ENCODE measurements at places on chromosomes 4 and X.

DNA sequence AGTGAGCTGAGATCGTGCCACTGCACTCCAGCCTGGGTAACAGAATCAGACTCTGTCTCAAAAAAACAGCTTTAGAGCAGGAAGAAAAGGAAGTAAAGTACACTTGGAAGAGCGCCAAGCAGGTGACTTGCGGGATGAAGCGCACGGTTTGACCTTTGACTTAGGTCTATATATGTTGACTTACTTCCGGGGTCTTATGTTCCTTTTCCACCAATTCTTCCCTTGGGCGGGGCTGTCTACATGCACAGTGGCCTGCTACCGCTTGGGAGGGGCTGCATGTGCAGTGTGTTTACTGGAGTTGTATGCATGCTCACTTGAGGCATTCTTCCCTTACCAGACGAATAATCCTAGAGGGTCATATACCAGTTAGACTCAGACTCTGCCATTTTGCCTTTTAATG lies 108.6 kb downstream of the APOOL start:
- DNase-seq, result no peak

- no peak for DNase-seq
Measured at GRCh38 chr4:102061133-102061532, 270.6 kb downstream of the BANK1 start.

DNA sequence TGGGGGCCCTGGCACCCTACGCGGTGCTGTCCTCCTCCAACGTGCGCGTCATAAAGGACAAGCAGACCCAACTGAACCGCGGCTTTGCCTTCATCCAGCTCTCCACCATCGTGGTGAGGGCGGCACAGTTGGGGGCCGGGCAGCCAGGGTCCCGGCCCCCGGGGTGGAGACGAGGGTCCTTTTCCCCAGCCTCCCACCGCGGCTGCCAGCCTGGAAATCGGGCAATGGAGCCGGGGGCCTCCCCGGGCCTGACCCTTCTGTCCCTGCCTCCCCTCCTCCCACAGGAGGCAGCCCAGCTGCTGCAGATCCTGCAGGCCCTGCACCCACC lies 13.7 kb upstream of the UBA1 start:
- DNase-seq, result no peak

GRCh38 chr4:145921231-145921630 lies 17.4 kb downstream of the ZNF827 start:
- DNase-seq, result no peak

- no peak for DNase-seq
Measured at GRCh38 chr4:67531379-67531962, 13.8 kb downstream of the CENPC start.

DNA sequence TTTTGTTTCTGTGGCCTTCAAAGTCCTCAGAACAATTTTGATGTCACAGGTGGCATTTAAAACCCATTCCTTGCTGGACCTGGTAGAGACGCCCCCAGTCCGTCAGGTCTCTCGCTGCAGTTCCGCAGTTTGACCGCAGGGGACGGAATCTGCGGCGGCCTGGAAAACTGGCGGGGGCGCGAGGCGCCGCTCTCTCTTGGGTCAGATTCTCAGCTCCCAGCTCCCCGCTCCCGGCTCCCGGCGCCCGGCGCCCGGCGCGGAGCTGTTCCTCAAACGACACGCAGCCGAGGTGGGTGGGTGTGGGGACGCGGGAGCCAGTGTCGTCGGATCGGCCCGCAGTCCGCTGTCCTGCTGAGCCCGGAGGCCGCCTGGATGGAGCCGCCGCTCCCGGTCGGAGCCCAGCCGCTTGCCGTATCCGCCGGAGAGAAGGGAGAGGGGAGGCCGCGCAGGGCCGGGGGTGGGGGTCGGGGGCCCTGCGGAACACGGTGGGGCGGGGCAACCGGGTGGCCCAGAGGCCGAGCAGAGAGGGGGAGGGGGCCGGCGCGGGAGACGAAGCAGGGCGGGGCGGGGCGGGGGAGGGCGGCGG lies at the start of gene OCRL:
Gene OCRL (plus strand): TSS at position 192 of the 586 bp plus-strand sequence. CDS start 181 bp downstream, at position 373.
- DNase-seq, result peak; percentile 55

GRCh38 chr4:146329050-146329716 lies 114.8 kb downstream of the REELD1 start:
- no peak for DNase-seq

DNA sequence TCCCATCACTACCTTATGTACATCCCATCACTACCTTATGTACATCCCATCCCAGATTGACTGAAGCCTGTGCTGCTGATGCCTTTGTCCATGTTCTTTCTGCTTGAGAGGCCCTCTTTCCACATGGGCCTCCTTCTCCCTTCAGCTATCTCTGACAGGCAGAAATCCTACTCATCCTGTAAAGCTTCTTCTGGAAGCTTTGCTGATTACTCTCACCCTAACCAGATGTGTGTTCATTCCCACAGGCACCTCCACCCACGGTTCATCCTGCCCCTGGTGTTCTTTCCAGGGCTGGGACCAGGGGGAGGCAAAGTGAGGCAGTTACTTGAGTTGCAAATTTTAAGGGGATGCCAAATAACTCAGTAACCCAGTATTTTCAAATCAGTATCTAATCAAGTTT lies 22.5 kb upstream of the FBXW7 start:
- DNase-seq, result no peak

- DNase-seq, result no peak
Measured at GRCh38 chr4:175988511-175988910, 77.1 kb upstream of the WDR17 start.

DNA sequence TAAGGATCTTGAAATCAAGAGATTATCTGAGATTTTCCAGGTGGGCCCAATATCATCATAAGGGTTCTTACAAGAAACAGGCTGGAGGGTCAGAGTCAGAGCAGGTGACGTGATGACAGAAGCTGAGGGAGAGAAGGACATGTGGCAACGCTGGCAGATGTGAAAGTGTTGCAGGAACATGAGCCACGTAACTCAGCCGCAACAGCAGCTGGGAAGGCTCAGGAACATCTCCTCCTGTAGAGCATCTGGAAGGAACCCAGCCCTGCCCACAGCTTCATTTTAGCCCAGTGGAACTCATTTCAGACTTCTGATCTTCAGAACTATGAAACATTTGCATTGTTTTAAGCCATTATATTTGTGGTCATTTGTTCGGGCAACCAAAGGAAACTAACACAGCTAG lies 156.3 kb upstream of the VEGFC start:
- DNase-seq, result no peak

GRCh38 chr4:153495480-153496193 lies 29.5 kb downstream of the TMEM131L start:
- no peak for DNase-seq

DNA sequence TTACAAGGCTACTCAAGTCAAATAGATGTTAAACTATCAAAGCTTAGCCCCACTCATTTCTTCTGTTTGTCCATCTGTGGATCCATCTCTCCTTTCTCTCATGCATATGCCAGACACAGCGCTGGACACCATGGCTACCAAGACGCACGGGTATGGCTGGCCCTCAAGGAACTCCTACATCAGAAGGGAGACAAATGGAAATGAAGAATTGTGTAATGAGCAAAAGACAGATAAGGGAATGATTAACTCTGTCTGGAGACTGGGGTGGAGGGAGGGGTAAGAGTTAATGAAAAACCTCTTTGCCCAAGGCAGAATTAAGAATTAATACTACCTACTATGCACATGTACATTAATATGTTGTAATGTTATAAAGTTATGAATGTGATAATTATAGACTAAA lies 88.1 kb downstream of the MGST2 start:
- DNase-seq, result no peak

DNA sequence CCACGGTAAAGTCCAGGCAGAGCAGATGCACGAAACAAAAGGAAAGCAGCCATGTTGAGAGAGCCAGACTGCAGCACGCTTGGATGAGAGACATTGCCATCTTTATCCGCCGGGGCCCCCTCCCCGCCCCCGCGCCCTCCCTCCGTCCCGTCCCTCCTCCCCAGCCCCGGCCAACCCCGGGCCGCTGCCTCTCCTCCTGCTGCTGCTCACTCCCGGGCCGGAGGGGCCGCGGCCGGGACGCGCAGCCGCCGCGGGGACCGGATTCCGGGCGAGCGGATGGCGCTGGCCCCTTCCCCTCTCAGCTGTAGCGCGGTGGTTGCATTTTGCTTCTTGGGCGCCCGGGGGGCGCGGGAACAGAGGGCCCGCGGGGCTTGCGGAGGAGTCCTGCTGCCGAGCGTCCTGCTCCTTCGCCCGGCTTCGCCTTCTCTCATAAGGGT lies 542 bp downstream of the RNF150 start:
- peak; percentile 51 for DNase-seq

- no peak for DNase-seq
Measured at GRCh38 chrX:33330798-33331197, 119.4 kb upstream of the DMD start.

DNA sequence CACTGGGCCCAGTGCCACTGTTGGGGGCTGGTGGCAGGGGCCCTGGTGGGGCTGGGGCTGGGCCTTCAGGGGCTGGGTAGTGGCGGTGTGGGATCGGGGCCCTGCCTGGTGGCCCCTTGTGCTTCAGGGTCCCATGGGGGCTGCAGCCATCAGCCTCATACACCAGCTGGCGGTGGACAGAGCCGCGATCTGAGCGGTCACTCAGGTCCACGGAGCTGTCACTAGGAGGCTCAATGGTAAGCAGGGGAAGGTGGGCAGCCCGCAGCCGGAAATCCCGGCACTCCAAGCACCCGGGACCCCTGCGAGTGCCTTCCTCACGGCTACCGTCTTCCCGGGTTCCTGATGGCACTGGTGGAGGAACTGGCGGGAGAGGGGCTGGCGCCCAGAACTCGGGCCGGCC lies 25.5 kb upstream of the KDM5C start:
- no peak for DNase-seq

GRCh38 chr4:108775921-108776320 lies 13.1 kb upstream of the ETNPPL start:
- DNase-seq, result no peak

DNA sequence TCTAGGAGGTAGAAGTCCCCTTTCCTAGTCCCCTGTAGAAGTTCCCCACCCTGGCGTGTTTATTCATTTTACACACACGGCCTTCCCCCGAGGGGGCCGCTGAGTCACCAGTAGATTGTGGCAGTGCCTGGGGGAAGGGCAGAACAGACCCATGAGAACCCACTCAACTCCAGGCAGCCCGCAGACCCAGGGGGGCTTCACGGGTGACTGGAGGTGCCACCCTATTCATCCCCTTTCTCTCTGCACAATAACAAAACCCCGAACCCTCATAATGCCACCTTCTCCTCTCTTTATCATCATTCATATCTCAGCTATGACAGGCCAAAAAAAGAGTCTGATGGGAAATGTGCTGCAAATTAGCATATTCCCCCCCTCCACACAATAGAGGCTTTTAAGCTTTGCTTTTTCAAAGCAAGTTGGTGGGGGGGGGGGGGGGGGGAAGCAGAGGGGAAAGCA lies 20.4 kb upstream of the GPM6B start:
- no peak for DNase-seq

- no peak for DNase-seq
Measured at GRCh38 chr4:53055274-53055673, 193.2 kb downstream of the RASL11B start.

- DNase-seq, result no peak
Measured at GRCh38 chrX:18674417-18674787, 2.5 kb upstream of the RS1 start.

DNA sequence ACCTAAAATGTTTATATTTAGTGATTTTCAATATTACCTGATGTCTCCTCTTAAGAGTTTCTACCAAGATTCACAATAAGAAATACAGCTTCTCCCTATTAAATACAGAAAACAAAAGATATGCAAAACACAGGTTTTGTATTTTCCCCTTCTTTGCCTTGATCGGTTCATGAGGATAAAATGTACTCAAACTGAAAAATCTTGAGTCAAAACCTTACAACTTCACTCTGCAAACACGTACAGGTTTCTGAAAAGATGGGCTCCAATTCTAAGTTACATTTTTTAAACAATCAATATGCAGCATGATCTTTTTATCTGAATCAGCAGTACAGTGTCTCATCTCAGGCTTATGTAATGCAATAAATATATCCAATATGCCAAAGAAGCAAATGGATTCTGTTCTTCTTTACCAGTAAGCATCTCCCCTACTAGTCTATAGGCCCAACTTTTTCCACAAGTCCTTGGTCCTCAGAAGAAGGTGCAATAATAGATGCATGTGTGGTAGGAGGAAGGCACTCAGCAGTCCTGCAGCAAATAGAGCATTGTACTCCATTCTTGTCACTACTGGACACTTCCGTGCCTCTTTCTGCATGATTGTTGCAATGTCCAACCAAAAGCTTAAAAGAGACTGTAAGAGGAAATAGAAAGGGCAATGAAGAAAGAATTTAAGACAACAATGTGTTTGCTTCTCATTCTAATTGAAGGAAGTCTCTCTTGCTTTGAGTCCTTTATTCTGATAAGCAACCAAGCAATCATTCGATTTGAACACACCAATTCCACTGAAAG lies 3.2 kb downstream of the MAPK10 start:
- no peak for DNase-seq

- no peak for DNase-seq
Measured at GRCh38 chr4:25638221-25638601, 17.4 kb upstream of the SLC34A2 start.

GRCh38 chrX:16822723-16823122 lies 36.5 kb downstream of the TXLNG start:
- DNase-seq, result no peak

- DNase-seq, result no peak
Measured at GRCh38 chr4:116515959-116516358, 569.4 kb downstream of the TRAM1L1 start.

DNA sequence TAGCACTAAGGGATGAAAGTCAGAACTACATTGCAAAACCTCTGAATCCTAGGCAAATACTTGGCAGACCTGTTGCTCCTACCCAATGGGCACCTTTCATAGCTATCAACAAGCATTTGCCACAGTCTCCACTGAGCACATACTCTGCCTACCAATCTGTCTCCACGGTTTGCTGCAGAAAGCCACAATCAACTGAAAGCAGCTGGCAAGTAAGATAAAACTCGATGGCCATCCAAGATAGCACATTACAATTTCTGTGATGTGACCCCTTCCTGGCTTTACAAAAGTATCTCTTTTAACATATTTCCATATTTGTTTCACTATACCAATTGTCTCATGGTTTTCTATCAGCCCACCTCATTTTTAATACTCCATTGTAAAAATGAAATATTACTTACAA lies 1060.5 kb upstream of the INTU start:
- no peak for DNase-seq

DNA sequence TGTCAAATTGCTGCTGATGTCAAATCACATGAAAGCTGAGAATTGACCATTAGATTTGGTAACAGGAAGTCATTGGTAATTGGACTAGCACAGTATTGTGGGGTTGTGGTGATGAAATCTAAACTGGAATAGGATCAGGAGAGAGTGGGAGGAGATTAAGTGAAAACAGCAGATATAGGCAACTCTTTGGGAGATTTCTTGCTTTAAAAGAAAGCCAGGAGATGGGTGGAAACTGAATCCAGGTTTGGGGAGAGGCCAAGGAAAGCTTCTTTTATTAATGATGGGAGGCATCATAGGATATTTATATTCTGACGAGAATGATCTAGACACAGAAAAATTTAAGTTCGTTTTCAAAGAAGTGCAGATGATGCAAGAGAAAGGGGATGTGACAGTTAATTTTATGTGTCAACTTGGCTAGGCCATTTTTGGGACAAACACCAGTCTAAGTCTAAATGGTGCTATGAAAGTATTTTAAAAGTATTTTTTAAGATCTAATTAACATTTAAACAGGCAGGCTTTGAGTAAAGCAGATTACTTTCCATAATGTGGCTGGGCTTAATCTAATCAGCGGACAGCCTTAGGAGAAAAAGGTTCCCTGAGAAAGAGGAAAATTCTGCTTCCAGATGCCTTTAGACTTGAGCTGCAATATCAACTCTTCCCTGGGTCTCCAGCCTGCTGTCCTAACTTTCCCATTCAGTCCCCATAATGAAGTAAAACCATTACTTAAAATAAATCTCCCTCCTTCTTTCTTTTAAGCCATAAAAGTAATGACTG lies 24.7 kb downstream of the SEC24D start:
- DNase-seq, result no peak
